ENCODE measurements at places on chromosomes 13 and 19.

GRCh38 chr13:31923134-31923763 is 108.3 kb upstream of the FRY start:
- DNase-seq = no peak

GRCh38 chr19:47901370-47901769 is 15.3 kb upstream of the SULT2A1 start:
- no peak for DNase-seq

DNA sequence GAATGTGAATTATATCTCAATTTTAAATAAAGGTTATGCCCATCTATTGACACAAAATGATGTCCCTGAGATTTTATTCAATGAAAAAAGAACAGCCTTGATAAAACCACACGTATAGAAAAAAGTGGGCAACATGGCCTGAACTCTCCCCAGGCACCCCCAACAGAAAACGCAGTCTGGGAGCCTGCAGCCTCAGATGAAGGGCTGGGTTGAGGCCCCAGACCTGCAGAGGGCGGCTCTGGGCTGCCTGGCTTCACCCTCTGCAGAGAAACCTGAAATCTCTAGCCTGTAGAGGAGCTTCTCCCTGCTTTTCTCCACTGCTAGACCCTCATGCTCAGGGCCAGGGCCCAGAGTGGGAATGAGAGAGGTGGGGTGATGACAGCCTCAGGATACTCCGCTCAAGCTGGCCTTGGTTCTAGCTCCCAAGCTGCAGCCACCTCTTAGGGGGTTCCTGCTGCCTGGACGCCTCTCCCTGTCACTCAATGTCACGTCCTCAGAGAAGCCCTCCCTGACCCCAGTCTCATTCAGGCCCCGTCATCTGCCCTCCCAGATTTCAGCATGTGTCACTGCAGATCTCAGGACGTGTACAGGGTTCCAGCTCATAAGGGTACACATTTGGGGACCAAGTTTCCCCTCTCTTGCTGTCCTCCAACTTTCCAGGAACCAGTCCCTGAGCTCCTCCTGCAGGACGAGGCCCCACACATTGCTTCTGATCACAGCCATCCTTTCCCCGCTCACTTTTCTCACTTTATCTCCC is 1.8 kb downstream of the MBD3 start:
- DNase-seq = no peak

- DNase-seq = no peak
Observed at GRCh38 chr19:36258028-36258875, 43.3 kb downstream of the ZNF146 start.

- peak; percentile 67 for DNase-seq
Observed at GRCh38 chr19:34313188-34313587, 51.8 kb upstream of the GPI start.

- no peak for DNase-seq
Observed at GRCh38 chr13:41722684-41723535, 238.0 kb downstream of the VWA8 start.

- DNase-seq = no peak
Observed at GRCh38 chr19:29303069-29303718, 90.2 kb upstream of the UQCRFS1 start.

DNA sequence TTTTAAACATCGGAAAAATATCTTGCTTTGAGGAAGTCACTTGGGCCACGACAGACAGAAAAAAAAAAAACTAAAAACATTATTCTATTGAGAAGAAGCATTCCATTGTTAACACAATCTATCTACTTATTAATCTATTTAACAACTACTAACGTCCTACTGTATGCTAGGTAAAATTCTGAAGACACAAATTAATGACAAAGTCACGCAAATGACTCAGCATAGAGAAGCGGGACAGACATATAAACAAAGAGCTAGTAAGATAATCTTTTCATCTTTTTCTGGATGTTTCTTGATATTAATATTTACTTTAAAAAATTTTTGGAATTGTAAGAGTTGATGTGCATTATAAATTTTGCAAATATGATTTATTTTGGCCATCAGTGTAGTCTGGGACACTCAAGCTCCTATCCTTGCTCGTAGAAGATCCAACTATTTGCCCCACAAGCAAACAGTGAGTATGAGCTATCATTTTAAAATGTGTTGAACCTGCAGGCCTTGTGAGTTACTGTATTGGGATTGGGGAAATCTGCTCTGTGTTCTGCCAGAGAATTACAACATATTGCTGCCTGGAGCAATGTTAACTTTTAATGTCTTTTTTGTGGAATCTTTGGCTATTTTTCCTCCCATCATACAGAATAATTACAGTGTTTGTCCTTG is 109.1 kb downstream of the PCDH9 start:
- no peak for DNase-seq

GRCh38 chr13:25981060-25981459 is 70.8 kb downstream of the SHISA2 start:
- DNase-seq = no peak

DNA sequence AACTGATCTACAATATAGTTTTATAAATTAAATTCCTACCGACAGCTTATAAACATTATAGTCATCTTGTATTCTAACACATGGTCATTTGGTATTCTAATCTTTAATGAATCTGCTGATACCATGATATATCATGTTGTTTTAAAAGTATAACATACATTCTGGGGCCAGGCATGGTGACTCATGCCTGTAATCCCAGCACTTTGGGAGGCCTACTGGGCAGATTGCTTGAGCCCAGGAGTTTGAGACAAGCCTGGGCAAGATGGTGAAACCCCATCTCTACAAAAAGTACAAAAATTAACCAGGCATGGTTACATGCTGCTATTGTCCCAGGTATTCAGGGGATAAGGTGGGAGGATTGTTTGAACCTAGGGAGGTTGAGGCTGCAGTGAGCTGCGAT is 3.1 kb downstream of the ZNF383 start:
- DNase-seq = no peak

DNA sequence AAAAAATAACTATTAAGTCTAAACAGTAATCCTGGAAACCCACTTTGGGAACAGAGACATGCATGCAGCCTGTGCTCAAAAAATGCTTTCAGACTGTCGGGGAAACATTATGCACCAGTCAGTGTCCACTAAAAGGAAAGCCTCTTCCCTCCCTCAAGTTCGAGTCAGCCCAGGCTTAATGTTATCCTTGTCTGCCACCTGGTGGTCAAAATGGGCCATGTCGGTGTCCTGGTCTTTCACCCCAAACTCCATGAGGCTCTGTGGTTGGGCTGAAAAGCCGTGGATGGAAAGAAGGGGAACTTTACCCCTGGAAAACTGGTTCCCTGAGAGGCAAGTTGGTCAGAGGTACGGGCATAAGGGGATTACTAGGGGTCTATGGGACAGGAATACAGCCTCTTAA is 88.4 kb upstream of the ZNF492 start:
- DNase-seq = no peak

GRCh38 chr19:38695832-38696728 is 48.2 kb downstream of the CAPN12 start:
- DNase-seq = no peak

GRCh38 chr19:32817569-32818476 is 51.7 kb downstream of the SLC7A9 start:
- no peak for DNase-seq

- no peak for DNase-seq
Observed at GRCh38 chr13:72127031-72127430, 260.0 kb upstream of the DACH1 start.

GRCh38 chr13:73695325-73695724 is 438.9 kb downstream of the KLF12 start:
- no peak for DNase-seq

- DNase-seq = no peak
Observed at GRCh38 chr13:24124789-24125476, 35.6 kb upstream of the SPATA13 start.

DNA sequence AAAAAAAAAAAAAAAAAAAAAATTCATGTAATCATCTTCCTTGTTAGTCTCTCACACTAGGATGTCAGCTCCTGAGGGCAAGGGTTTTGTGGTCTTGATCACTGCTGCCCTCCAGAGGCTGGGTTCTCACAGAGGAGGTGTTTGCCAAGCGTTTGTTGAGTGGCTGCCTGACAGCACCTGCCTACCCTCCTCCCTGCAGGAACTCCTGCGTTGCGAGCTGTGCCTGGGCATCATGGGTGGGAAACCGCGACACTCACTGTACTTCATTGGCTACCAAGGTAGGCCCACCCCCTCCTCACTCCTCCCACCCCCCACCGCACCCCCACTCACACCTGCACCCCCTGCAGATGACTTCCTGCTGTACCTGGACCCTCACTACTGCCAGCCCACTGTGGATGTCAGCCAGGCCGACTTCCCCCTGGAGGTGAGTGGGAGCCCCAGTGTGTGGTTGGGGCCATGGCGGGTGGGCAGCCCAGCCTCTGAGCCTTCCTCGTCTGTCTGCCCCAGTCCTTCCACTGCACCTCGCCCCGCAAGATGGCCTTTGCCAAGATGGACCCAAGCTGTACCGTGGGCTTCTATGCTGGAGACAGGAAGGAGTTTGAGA is 8.1 kb downstream of the ATG4D start:
- no peak for DNase-seq

DNA sequence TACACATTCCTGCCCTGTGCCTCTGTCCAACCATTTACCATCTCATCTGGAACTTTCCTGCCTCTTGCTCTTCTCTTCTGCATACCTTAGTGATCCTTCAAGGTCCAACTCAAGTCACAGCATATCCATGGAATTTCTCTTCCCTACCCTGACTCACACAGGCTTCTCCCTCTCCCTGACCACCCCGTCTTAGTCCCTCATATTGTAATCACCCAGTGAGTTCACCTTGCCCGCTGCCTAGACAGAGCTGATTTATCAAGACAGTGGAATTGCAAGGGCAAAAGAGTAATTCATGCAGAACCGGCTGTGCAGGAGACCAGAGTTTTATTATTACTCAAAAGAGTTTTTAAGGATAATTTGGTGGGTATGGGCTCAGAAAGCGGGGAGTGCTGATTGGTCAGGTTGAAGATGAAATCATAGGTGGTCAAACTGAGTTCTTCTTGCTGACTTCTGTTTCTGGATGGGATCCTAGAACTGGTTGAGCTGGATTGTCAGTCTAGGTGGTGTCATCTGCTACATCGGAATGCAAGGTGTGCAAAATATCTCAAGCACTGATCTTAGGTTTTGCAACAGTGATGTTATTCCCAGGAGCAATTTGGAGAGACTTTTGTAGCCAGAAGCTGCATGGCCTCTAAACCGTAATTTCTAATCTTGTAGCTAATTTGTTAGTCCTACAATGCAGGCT is 67.2 kb downstream of the HSPH1 start:
- DNase-seq = peak; percentile 70

- DNase-seq = no peak
Observed at GRCh38 chr13:25927932-25928331, 123.9 kb downstream of the SHISA2 start.

DNA sequence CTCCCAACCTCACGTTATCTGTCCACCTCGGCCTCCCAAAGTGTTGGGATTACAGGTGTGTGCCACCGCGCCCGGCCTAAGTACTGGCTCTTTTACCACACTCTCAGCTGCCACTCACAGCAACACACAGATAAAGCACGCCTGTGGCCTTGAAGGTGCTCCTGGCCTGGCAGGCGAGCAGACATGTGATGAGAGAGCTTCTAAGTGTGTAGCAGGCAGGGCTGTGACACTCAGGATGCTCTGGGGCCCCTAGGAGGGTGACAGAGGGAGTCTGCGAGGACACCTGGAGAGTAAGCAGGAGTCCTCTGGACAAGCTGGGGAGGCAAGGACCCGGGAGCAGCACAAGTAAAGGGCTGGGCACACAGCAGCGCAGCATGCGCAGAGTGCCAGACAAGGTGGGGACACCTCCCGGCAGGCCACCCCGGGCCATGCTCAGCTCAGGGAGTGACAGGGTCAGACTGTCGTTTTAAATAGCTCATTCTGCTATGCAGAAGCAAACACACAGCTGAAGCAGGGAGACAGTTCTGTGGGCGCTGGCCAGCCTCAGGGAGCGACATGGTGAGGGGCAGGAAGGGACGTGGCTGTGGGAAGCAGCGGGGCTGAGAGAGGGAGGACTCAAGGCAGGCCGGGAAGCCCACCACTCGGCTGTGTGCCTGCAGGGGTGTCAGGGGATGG is 26.5 kb downstream of the MED26 start:
- no peak for DNase-seq

DNA sequence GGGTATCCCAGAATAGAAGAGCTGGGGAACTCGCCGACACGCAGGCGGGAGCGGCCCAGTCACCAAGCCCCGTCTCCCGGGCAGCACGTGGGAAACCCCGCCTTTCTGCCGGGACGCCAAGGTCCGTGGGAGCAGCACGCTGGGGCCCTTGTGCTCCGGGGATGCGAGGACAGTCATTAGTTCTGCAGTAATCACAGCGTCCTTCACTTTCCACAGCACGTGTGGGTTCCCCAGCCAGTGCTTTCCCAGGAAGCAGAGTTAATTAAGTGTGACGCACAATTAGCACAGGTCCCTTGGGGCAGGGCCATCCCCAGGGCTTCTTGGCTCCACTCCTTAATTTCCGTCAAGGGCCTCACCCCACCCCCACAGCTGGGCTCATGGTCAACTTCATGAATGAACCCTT is 64.3 kb upstream of the C13orf46 start:
- no peak for DNase-seq

DNA sequence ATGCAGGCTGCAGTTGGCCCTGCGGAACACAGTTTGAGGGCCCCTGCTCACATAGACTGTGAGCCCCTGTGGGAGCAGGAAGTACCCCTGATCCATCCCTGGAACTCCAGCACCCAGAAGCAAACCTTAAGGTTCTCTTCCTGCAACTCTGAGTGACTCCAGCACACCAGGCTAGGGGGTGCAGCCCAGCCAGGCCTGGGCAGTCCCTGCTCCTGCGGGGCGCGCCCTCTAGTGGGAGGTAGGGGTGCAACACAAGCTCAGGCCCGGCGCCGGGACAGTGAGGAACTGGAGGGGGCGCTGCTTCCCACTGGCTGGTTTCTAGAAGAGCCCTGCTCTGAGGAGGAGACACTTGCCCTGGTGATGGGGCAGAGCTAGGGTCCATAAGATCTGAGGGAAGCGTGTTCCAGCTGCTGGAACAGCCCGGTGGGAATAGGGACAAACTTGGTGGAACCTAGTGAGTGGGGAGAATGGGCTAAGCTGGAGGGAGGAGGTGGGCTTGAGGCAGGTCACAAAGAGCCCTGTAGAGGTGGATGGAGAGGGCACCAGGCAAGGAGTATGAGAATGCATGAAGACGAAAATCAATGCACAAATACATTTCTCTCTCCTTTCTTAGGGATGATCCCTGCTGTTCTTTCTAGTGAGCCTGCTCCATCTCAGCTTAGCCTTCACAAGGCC is 5.0 kb downstream of the ZSCAN5A start:
- peak; percentile 53 for DNase-seq

DNA sequence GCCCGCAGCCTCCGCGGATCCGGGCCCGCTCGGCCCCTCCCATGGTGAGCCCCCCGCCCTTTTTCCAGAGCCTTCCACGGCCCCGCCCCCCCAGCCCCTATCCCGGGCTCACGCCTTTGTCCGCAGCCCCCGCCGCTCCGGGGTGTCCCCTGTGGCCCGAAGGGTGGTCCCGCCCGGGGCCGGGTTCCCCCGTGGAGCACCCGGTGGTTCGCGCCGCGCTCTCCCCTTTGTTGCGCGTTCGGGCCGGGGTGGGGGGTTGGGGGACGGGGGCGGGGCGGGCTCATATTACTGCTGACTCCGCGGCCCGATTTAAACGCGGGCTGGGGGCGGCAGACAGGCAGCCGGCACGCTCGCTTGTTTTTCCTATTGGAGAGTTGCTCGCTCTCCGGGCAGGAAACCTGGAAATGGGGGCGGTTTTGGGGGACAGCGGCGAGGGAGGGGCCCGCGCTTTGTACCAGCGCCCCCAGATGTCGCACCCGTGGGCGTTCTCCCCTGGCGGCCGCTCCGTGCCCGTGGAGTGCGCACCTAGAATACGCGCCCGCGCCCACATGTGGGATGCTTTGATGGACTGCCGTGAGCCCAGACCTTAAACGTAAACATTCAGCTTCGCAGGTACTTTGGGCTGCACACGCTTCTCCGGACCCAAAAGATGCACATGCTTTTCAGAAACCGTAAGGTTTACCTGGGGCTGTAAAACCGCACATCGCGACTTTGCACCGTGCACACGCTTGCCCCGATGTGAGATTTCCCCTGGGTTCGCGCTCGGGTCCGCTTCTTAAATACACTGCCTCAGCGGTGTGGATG is 699 bp downstream of the PTOV1 start:
- no peak for DNase-seq

Measured in RWPE1 (cell line).